Stimulated activated CD4-positive, alpha-beta T cell treated with anti-CD3 and anti-CD28 coated beads, Interleukin-15, amount 100 ng/mL, for 1 hour (primary cell): ENCODE measurements at places on chromosomes 4 and X.

DNA sequence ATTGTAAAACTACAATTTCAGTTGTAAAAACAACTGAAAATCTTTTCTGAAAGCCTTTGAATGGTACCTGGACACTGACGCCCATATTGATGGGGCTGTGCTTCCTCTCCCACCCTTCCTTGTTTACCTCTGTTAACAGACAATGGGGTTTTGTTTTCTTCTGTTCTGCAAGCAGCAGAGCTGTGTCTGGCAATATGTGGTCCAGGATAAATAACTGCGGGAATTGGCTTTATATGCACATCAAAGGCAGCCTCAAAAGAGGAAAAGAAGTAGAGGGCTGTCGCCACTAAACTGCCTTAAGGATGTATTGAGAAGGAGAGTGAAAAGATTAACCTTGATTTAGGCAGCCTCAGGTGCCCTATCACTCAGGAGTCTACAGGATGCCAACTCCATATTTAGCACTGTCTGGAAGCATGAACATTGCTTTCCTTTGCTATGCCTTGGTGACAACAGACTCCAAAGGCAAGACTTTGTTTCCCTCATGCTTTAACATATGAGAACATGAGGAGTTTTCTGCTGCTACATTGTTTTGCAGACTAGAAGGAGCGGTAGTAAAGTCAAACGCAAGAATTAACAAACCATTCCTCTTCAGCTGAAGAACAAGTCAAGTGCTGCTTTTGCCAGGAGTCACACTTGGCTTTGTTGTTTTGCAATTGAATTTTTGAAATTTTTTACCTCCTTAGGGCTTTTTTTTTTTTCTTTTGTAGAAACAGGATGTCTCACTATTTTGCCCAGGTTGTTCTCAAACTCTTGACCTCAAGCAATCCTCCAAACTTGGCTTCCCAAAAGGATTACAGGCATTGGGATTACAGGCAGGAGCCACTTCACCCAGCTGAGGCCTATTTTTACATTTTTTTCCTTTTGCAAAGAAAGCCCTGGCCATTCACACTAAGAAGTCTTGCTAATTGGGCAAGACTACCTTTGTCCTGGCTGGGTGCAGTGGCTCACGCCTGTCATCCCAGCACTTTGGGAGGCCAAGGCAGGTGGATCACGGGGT lies 3.0 kb downstream of the IL21 start:
- DNase-seq, result no peak

DNA sequence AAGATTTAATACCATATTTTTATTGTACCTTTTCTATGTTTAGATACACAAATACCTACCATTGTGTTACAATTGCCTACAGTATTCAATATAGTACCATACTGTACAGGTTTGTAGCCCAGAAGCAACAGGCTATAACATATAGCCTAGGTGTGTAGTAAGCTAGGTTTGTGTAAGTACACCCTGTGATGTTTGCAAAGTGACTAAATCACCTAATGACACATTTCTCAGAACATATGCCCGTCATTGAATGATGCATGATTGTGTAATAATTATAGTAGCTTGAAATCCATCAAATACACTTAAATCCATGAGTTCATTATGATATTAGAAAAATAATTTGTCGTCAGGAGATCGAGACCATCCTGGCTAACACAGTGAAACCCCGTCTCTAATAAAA lies 30.8 kb downstream of the GAB3 start:
- DNase-seq, result no peak

GRCh38 chr4:176409627-176410026 lies 89.9 kb downstream of the SPCS3 start:
- no peak for DNase-seq

- no peak for DNase-seq
Observed at GRCh38 chrX:141142946-141143345, 34.0 kb downstream of the LDOC1 start.

DNA sequence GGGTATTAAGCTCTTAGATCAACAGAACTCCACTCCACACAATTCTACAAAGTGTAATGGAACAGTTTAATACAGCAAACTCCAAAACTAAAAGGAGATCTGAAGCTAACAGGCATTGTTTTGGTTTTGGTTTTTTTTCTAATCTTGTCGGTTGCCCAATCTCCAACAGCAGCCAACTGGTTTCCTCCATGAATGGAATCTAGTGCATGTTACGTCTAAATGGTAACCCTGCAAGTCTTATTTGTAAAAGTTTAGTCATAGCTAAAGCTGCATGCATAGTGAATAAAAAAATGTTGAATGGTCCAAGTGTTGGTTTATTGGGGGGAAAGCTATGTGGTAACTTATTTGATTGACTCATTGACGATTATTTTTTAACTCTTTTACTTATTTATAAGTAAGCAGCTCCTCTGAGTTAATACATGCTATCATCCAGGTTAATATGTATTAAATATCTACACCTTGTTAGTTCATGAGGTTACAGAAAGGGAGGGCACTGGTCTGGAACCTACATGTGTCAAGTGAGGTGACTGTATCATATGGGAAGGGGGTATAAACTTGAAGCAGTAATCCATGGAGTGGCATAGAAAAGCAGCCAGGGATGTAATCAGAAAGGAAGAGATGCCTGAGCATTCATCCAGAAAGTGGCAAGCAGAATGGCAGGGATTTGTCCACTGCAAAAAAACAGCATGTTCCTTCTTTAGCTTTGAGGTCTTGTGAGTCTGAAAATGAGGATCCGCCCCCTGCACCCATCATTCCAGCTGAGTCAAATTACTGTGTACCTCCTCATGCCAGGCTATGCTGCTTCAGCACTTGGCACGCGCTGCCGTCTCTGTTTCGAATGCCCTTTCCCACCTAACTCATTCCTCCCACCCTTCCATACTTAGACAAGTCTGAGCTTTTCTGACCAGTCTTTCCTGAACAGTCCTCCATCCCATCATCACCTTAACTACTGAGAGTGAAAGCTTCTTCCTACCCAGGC lies 81.7 kb downstream of the PDGFC start:
- DNase-seq, result no peak

- DNase-seq, result no peak
Observed at GRCh38 chr4:185811509-185812364, at the start of gene SORBS2. TSS of gene SORBS2 (minus strand) at chr4:185812194. CDS start at chr4:185690571, 121,623 bp downstream.

- DNase-seq, result no peak
Observed at GRCh38 chr4:11741190-11741652, 312.5 kb upstream of the HS3ST1 start.

- no peak for DNase-seq
Observed at GRCh38 chr4:154958121-154958520, 177.0 kb downstream of the RBM46 start.

- DNase-seq, result no peak
Observed at GRCh38 chr4:97317671-97318070, 825.6 kb downstream of the STPG2 start.
